T47D (cell line): ENCODE measurements at places on chromosomes 6 and 20.
A peak's percentile ranks its signal among the peaks of the same experiment; 100 is the strongest.

- no peak for DNase-seq
These were observed 12.0 kb downstream of the LMBRD1 start for GRCh38 chr6:69784595-69785377.

DNA sequence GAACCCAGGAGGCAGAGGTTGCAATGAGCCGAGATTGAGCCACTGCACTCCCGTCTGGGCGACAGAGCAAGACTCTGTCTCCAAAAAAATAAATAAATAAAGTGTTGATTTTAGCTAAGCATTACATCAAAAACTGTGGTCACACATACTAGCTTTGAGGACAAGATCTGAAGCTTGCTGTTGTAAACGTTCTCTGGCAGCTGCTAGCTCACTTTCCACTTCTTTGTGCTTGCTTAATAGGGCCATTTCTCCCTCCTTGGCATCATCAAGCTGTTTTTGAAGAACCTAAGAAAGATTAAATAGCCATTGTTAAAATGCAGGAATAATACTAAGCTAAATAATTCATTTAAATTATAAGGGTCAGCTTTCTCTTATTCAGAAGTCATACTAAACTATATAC, 55.7 kb downstream of the FAM184A start:
- DNase-seq = no peak

DNA sequence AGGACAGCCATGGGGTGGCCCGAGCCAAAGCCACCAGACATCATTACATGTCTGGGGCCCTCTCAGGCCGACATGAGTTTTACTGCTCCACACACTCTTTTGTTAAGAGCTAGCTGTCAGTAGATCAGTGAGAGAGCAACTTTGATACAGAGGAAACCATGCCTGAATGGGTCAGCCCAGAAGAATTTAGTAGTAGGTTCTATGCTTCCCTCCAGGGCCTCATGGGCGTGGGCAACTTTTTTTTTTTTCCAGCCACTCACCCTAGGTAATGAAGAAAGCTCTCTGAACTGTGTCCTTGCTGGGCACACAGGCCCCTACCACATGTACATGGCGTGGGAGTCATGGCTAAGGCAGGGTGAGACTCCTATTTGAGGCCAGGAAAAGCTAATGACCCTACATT, 38.8 kb downstream of the HLA-F start:
- no peak for DNase-seq

- peak; percentile 44 for DNase-seq
These were observed 250.4 kb downstream of the GMPR start for GRCh38 chr6:16488813-16489212.

DNA sequence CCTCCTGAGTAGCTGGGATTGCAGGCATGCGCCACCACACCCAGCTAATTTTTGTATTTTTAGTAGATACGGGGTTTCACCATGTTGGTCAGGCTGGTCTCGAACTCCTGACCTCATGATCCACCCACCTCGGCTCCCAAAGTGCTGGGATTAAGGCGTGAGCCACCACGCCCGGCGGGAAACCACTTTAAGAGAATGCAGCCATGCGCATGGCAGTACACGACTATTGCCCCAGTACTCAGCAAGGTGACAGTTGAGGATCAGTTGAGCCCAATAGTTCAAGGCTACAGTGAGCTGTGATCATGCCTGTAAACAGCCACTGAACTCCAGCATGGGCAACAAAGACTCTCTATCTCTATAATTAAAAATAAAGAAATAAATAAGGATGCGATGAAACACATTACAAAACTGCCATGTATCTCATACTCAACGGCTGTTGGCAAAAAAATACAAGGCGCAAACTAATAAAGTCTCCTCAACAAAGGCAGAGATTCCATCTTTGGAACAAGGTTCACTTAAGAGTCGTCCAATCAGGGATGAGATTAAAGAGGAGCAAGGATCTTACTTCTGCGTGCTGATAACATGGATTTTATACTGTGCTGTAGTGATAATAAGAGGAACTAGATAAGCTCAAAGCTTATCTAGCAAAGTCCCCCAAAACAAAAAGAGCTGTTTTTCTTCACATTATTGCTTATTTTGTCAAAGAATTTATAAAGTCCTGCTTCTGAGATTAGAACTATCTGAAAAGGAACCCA, 51.1 kb downstream of the STAU1 start:
- no peak for DNase-seq

DNA sequence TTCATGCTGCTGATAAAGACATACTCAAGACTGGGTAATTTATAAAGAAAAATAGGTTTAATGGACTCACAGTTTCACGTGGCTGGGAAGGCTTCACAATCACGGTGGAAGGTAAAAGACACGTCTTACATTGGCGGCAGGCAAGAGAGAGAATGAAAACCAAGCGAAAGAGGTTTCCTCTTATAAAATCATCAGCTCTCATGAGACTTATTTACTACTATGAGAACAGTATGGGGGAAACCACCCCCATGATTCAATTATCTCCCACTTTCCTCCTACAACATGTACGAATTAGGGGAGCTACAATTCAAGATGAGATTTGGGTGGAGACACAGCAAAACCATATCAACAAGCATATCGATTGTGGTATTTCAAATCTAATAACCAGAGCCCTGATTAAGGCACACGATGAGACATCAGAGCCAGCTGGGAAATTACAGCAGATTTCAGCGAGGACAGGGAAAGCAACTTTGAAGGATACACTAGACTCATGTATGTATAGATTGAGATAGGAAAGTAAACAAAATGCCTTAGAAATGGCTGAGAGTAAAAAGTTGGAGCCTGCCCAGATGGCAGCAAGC, 129.8 kb upstream of the GJE1 start:
- DNase-seq = peak; percentile 4

DNA sequence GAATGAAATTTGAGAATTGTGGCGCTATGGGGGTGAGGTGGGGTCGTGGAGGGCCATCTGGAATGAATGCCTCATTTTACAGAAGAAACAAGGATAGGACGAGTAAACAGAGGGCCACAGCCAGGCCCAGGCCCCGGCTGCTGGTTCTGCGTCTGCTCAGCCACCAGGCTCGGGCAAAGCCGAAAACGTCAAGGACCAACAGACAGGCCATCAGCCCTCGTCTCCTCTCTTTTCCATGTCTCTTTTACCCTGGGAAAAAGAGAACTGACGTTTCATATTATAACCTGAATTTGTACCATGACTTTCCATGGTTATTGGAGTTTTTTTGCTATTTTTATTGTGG, 212.4 kb upstream of the ARID1B start:
- no peak for DNase-seq

DNA sequence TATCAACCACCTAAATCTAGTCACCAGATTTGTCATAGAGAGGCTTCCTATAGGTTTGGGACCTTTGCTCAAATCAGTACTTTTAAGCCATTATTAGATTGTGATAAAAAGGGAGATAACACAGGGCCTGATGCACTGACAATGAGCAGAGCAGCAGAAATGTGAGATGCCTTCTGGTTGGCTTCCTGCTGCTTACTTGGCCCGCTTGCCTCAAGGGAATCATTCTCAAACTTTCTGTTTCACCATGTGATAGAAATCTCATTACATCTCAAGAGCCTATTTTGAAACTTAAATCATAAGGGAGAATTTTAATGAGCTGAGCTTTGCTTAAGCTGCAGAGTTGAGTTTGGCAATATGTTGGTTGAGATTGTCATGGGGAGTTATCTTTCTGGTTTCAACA, 606.0 kb downstream of the DHX35 start:
- no peak for DNase-seq

- DNase-seq = no peak
These were observed 53.6 kb downstream of the CD164 start for GRCh38 chr6:109328629-109329028.

DNA sequence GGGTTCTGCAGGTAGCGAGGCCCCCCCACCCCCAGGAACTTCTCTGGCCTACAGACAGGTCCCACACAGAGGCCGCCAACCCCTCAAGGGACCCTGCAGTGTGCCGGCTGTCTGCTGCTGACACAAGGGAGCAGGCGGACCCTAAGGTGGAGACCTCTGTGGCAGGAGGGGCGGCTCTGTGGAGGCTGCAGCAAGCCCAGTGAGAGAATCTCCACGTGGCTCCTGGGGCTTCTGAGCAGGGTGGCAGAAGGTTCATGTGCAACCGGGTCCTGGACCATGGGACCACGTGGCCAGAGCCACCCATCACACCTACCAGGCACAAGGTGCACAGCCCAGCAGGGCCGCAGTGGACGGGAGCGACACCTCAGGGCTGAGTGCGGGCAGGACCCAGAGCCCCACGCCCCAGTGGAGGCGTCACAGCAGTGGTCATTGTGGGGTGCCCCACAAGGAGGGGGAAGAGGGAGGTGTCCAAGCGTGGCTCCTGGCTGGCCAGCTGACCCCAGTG, 4.3 kb downstream of the ARFRP1 start:
- no peak for DNase-seq

DNA sequence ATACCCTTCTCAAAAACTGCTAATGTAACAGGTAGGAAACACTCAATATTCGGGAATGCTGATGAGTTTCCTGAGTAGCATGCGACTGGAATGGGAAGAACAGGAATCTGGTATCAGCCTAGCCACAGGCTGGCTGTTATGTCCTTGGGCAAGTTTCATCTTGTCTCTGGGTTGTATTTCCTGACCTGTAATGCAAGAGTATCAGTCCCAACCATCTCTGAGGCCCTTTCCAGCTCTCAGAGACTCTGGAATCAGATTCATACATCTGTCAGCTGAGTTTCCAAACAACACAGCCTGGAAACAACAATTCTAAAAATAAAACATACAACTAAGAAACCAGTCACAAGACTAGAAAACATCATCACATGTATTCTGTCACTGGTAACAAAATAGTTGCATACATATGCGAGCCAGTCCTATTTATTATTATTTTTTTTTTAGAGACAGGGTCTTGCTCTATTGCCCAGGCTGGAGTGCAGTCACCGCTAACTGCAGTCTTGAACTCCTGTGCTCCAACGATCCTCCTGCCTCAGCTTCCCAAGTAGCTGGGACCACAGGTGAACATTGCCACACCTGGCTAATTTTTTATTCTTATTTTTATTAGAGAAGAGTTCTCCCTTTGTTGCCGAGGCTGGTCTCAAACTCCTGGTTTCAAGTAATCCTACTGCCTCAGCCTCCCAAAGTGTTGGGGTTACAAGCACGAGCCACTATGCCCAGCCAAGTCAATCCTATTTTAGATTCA, 16.7 kb upstream of the TFAP2A start:
- no peak for DNase-seq

DNA sequence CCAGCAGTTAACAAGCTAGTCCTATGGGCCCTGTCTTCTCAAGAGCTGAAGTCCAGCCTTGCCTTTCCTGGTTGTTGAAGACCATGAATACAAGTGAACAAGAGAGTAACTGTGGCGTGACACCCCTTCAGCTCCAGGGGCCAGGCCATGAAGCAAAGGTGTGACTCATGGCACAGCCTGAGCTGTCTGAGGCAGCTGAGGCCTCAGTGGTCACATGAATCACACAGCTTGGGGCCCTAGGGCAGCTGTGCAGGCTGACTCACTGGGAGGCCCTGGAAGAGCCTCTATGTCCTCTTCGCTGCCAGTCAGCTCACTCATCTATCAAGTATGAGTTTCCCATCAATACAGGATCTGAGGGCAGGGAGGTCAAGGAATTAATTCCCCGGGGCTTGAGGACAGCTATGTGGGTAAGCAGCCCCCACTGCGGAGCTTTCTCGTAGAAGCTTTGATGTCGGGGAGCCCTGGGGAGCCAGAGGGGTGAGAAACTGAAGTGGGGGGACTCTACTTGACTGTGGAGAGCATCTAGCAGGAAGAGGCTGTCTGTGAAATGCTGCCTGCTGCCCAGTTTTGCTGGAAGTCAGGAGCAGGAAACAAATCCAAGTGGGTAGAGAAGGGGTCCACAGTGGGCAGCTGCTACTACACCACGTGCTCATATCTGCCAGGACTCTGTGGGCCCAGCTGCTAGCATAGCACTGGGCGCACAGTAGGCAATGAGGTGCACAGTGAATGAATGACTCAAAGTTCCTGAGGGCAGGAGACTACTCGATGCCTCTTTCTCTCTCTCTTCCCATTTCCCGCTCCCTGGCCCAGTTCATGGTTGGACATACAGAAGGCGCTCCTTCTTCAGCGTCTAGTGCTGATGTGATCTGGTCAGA, 13.7 kb upstream of the FAM83C start:
- DNase-seq = no peak

DNA sequence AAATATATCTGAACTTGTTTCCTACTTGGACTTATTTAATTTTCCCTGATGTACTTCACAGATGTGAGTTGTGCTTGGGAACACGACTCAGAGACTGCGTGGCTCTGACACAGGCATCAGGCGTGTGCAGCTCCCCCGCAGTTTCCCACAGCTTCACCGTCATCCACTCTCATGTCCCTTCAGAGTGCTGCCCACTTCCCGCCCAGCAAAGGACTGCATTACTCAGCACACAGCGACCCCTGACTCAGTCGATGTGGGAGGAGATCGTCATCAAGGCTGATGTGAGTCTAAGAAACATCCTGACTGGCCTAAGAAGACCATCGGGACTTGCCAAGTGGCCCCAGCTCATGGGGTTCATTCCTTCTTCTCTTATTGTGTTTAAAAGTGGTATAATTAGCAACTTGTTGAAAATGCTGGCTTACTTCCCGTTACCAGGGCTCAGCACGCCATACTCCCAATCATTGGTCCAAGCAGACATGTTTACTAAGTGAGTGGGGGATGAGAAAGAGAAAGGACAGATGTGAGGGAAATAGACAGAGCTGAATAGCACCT, 539.4 kb upstream of the JARID2 start:
- no peak for DNase-seq

GRCh38 chr6:54195637-54196036, 84.4 kb downstream of the MLIP start:
- no peak for DNase-seq

DNA sequence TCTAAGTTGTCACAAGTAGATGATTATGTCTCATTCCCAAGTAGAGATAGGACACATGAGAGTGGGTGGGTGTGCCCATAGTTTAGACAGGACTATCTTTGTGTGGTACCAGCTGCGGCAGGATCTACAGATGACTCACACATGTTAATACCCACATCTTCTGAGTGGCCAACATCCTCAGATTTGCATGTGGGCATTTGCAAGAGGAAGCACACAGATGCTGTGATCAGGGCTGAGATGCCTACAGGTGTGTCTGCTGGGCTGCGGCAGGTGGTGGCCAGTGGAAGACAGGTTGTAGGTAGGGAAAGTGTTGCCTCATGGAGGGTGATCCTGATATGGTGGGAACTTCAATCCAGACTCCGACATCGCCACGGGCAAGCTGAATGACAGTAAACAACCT, 50.8 kb downstream of the UTRN start:
- no peak for DNase-seq
